ENCODE measurements at places on chromosomes 2 and 18. TPM values are rescaled to one million over a fixed set of nuclear protein-coding genes. Genes with fewer than 3 reads are reported as not detected.

The CCDC93 gene
- total RNA-seq = 24.3 TPM

The SCN2A gene
- 2.8 TPM for total RNA-seq

The DARS1 gene
- 68.8 TPM for total RNA-seq

The TACR1 gene
- total RNA-seq = not detected

The BCL11A gene
- total RNA-seq = 8.5 TPM
